Muscle of back (tissue), 13 donors: ENCODE measurements at places on chromosomes 1 and 21. TPM values are rescaled to one million over a fixed set of nuclear protein-coding genes. Genes with fewer than 3 reads are reported as not detected.

Gene YOD1
- polyA plus RNA-seq = 6.5 TPM

- peak; percentile 6 for DNase-seq
These were observed 23.2 kb downstream of the ILDR2 start for GRCh38 chr1:166952002-166952746.

Gene SPATC1L
- 10.6 TPM for polyA plus RNA-seq

GRCh38 chr1:154758346-154758745 is 111.7 kb downstream of the KCNN3 start:
- no peak for DNase-seq

DNA sequence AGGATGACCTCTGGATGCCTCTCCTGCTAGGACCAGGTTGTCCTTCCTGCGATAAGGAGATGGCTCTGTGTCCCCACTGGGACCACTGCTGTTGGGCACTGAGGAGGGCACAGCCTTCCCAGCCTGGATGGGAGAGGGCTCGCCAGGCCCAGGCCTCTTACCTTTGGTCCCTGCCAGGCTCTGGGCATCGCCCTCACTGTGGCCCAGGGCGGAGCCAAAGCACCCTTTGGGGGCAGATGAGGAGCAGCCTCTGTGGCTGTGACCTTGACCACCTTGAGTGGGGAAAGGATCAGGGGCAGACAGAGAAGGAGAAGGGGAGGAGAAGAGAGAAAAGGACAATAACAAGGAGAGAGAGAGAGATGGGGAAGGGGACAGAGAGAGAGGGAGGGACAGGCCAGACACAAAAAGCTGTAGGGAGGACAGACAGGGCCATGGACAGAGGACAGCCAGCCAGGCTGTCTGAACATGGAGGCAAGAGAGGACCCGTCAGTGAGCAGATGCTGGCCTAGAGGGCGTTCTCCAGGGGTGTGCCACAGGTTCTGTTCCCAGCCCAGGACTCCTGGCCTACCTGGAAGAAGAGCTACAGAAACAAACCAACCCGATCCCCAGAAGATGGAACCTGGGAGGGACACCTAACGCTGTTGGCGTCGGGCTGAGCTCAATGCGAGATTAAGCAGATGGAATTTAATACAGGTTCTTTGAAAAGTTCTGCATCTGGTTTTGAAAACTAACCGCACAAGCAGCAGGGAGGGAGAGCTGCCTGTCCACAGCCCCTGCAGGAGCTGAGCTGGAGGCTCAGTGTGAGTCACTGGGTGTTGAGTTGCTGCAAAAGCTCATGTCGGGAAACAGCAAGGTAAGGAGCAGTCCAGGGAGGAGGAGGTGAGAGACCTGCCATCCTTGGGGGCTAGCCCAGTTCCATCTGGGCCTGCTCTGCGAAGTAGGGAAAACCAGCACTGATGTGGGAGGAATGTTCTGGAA is 262.1 kb downstream of the PTPRU start:
- no peak for DNase-seq

Gene OLFML2B
- polyA plus RNA-seq = 112 TPM

- peak; percentile 25 for DNase-seq
These were observed 104.4 kb downstream of the PCBP3 start for GRCh38 chr21:45747802-45748445.

DNA sequence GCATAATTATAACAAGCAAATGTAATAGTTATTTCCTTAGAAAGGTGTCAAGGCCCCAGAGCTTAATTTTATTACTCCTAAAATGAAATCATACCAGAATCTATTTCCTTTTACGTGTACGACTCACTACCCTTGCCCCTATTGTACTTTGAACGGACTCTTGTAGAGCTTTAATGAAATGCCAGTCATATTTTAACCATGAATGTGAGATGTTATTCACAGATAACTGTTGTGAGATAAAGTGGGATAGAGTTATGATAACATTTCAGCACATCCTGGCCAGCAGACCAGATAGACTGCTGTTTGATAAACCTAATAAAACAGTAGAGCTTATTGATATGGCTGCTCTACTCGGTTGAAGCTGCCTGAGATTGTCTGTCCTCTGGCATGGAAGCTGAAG is 500.8 kb upstream of the PBX1 start:
- no peak for DNase-seq

DNA sequence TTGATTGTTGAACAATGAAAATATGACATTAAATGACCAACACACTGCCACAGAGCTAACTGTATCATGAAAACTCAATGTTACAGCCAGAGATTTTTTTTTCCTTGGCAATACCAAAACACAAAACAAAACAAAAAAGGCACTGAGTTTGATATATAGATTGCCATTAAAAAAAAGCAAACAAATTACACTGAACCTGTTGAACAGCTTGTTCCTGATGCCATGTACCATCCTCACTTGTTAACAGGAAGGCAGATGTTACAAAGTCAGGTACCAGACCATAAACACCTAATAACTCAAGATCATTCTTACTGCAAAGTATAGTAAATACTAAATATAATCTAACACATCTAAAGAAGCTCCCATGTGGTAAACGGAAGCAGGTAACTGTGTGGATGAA is 75.2 kb downstream of the ZNF644 start:
- DNase-seq = no peak

DNA sequence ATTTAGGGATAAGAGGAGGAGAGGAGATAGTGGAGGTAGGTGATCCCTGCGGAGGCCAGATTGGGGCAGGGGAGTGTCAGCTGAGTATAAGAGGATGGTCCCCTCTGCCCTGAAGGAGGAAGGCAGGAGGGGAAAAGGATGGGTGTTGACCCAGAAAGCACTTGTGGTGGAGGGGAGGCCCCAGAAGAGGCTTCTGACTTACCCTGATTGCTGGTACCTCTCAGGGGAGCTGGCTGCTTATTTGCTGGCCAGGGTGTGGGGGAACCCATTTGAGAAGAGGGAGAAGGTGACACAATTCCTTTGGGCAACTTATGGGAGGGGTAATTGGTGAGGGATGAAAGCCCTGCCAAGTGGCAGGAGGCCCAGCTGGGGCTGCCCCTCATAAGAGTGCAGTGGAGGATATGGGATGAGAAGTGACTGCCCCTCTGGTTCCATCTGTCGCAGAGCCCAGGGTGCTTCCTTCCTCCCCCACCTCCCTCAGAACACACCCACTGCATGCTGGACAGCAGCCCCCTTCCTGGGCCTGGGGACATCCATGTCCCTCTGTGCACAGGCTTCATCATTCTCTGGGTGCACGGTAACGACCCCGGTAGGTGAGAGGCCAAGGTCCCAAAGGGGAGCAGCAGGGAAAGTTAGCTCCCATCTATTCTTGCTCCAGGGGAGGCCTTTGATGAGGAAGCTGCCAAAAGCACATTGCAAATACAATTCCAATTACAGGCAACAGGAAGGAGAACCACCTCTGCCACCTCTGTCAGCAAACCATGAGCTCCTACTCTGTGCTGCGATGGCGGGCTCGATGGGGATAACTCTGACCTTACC is 1.4 kb upstream of the PCSK9 start:
- DNase-seq = no peak

DNA sequence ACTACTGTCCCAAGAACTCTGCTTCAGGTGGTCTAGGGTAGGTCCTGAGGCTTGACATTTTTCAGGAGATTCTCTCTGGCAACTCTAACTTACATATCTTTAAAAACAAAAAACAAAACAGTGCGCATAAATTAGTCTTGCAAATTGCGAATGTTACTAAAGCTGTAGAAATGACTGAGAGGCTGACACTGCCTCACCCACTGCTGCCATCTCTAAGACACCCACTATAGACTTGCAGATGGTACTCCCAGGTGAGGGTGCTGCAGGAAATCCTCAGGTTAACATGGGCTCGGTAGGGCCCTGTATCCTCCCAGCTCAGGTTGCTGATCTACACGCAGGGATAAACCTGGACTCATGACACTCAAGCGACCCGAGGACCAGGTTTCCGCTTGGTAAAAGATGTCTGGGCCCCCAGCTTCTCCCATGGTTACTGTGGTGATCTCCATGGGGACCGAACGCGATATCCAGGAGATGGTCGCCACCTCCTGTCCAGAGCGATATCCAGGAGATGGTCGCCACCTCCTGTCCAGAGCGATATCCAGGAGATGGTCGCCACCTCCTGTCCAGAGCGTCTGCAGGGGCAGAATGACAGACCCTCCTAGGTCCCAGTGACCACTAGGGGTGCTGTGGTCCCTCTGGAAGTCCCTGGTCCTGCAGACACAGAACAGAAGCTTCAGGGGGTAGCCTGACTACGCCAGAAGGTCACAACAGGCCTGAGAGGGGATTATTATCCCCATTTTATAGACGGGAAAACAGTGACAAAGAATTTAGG is 16.2 kb upstream of the LY9 start:
- DNase-seq = no peak

Gene SIKE1
- polyA plus RNA-seq = 35.7 TPM

Gene NTMT2
- 0.35 TPM for polyA plus RNA-seq
